ENCODE measurements at places on chromosomes 13 and 19.

DNA sequence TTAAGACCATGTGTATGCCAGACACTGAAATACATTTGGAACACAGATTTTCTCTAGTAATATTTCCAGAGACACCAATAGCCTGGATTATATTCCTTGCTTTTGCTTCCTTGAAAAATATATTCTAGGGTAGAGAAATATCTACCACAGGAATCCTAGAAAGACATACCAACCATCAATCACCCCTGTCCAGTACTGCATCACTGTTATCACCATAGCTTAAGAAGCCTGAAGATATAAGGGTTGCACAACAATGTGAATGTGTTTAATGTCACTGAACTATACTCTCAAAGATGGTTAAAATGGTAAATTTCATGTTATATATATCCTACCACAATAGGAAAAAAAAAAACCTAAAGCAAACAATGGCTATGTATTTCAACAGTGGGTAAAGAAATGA lies 163.6 kb downstream of the DIAPH3 start:
- DNase-seq: no peak

- DNase-seq: no peak
Observed at GRCh38 chr19:35641515-35642151, at the start of gene ETV2. ETV2 (plus strand) TSS chr19:35641745; CDS start chr19:35642461, 716 bp downstream.

- no peak for DNase-seq
Observed at GRCh38 chr19:38744874-38745273, 600 bp upstream of the CAPN12 start.

GRCh38 chr13:79870123-79870522 lies 389.2 kb downstream of the NDFIP2 start:
- DNase-seq: no peak

DNA sequence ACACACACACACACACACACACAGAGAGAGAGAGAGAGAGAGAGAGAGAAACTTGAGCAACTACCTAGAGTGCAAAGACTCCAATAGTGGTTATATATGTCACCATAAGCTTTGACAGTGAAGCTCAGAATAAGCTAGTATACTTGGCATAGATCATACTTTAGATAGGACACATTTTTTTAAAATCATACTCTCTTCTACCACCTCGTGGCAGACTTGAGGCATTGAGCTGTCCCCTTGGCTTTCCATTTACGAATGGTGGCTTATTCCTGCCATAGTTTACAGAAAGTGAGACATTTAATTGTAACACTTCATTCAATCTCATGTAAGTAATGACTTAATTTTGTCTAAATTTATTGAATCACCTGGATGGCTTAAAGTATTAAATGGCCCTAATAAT lies 108.2 kb downstream of the EDNRB start:
- peak; percentile 43 for DNase-seq

GRCh38 chr13:97258801-97259200 lies 36.7 kb downstream of the MBNL2 start:
- DNase-seq: no peak

- no peak for DNase-seq
Observed at GRCh38 chr13:110298505-110299282, 8.3 kb downstream of the COL4A1 start.

- no peak for DNase-seq
Observed at GRCh38 chr13:101700598-101700997, 248.1 kb downstream of the ITGBL1 start.

- no peak for DNase-seq
Observed at GRCh38 chr13:113178070-113178895, 19.8 kb downstream of the PROZ start.

DNA sequence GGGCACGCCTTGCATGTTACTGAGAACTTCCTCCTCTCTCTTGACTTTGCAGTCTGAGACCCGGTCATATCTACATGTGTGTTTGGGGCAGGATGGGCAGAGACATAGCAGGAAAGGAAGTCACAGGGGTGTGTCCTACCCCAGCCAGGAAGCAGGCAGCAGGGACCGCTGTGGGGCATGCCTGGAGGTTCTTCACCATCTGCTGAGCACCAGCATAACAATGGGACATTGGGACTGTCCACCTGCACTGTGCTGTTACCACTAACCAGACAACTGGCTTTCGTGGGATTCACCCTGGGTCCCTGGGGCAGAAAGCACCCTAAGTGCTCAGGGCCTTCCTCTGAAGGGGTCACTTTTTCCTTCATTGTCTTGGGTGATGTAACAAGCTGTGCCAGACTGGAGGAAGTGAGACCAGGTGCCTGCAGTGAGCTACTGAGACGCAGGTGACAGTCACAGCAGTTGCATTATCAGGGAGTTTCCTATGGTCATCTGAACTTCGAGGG lies 2.6 kb upstream of the HAUS5 start:
- DNase-seq: peak; percentile 20

- DNase-seq: no peak
Observed at GRCh38 chr19:1837625-1838105, 10.6 kb downstream of the REXO1 start.

DNA sequence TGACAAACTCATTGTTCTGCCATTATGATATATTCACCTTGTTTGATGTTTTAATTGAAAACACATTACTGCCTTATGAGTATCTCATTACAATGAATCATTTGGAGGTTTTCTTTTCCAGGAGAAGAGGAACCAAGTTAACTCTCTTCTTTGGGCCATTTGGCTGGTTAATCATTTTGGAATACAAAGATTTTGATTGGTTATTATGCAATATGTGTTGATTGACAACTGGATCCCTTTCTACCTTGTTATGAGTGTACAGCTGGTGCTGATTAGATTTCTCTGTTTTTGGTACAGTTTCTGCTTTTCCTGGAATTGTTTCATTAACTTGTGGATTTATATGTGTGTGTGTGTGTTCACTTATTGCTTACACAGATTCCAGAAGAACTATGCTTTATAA lies 49.2 kb upstream of the RGCC start:
- no peak for DNase-seq
